Kidney (tissue), 22 donors: ENCODE measurements at places on chromosomes 13 and 19.

- no peak for DNase-seq
Observed at GRCh38 chr19:51784922-51785690, 9.9 kb upstream of the FPR3 start.

- no peak for DNase-seq
Observed at GRCh38 chr13:19089315-19089714, 92.3 kb downstream of the TUBA3C start.

DNA sequence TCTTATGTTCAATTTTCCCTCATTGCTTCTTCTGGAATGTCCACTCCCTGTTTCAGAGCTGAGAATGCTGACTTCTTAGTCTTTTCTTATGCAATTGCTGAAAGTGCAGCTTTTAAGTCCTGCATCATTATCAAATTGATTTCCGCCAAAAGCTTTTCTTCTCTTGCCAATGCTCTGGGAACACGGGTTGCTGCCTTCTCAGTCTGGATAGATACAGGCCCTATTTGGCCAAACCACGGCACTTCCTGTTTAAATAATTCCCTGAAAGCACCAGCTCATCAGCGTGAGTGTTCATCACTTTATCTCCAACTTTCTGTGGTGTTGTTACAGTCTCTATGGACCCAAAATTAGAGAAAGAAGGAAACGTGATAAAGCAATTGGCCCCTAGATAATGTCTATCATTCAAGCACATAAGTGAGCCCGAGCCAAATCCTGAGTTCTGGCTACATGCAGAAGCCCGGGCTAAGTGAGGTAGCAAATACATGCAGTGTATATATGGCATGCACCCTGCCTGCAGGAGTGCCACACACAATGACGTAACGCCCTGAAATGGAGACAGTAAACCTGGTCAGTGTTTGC, 85.7 kb downstream of the CYSLTR2 start:
- DNase-seq = no peak

- peak; percentile 87 for DNase-seq
Observed at GRCh38 chr13:98576200-98576945, 534 bp downstream of the STK24 start.

DNA sequence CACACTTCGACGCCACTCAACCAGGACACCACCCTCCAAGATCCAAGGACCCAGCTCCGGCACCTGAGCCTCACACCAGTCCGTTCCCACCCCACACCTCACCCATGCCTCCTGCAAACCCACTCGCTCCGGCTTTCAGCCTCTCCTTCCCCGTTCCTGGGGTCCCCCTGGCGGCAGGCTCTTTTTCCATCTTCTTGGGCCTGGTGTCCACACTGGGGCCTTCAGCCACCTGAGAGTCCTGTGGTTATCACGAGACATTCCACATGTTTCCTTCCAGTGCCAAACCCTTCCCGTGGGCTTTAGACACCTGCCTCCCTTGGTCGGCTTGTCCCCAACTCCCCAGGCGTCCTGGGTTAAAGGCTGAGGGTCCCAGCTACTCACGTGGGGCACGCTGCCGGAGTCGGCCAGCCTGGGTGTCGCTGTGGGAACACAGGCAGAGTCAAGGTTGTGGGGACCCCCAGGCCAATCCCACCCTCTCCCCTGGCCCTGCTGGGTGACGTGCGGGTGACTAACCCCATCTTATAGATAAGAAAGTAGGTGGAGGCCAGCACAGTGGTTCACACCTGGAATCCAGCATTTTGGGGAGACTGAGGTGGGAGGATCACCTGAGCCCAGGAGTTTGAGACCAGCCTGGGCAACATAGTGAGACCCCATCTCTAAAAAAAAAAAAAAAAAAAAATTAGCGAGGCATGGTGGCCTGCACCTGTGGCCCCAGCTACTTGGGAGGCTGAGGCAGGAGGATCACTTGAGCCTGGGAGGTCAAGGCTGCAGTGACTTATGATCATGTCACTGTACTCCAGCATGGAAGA, 1.9 kb downstream of the JSRP1 start:
- DNase-seq = peak; percentile 59

- no peak for DNase-seq
Observed at GRCh38 chr19:16325161-16325527, 518 bp downstream of the KLF2 start.
